Natural killer cell treated with Interleukin-12 subunit alpha and Interleukin-12 subunit beta and Interleukin-15 and Interleukin-18, amount 100 ng/mL, for 72 hours (primary cell): ENCODE measurements at places on chromosomes 3 and 15.

DNA sequence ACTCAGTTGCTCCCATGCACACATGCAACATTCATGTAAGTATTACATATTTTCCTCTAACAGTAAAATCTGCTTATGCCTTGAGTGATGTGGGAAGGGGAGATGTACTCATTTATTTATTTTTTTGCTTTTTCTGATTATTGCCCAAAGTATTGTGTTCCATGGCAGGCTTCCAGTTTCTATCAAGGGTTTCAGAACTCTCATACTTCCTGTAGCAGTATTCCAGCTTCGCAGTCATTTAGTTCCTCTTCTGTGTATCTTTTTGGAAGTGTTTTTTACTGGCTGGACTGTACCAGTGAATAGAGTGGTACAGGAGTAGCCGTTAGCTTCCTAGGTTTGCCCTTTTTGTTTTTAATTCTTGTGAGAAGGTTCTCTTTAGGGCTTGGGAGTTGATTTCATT lies 26.9 kb downstream of the RAB11A start:
- DNase-seq, result no peak

GRCh38 chr3:82100378-82100777 lies 338.9 kb upstream of the GBE1 start:
- no peak for DNase-seq

GRCh38 chr3:44932271-44932670 lies 43.7 kb downstream of the ZDHHC3 start:
- DNase-seq, result no peak

- DNase-seq, result no peak
Measured at GRCh38 chr3:113629584-113630421, 66.6 kb downstream of the USF3 start.

DNA sequence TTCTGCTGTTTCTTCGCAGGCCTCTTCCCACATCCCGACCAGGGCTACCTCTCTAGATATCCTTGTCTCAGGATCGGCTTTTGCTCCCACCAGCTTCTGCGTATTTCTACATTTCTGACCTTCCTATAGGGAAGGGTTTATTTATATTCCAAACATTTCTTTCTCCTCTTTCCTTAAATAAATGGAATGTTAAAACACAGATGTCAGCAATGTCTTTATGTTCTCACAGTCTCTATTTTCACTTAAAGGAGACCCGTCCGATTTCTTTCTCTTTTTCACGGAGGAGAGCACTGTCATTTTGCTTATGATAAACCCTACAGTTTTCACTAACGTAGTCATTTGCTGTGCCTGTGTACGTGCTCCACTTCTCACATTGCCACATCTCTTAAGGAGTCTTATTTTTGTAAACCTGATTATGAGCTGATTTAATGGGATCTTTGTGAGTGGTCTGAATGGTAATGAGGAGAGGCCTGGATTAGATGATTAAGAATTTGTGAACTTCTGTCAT lies 630 bp downstream of the KIF15 start:
- no peak for DNase-seq

GRCh38 chr15:70778258-70779076 lies 15.1 kb upstream of the UACA start:
- no peak for DNase-seq
